Activated CD4-positive, CD25-positive, alpha-beta regulatory T cell treated with anti-CD3 and anti-CD28 coated beads, Interleukin-2, amount 50 U/mL, for 72 hours (primary cell): ENCODE measurements at places on chromosomes 1 and 21.

- DNase-seq: no peak
Measured at GRCh38 chr1:52343979-52344378, 22.0 kb downstream of the CC2D1B start.

DNA sequence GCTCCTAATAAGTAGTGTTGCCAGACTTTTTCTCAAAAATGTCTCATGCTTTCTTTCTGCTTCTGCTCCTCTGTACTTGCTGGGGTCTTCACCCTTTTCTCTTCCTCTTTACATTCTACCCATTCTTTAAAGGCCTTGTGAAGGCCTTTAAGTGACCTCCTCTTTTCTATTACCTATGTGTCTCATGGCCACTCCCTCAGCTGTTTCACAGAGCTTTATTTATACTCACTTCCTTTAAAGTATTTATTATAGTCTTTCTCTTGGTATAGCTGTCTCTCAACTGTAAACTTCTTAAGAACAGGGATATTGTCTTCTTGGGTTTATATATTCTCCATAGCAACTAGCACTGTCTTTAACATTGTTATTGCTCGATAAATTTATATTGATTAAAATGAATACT is 792 bp downstream of the GOLPH3L start:
- no peak for DNase-seq

- DNase-seq: no peak
Measured at GRCh38 chr1:198641501-198641900, 2.7 kb downstream of the PTPRC start.

- no peak for DNase-seq
Measured at GRCh38 chr1:159261721-159262494, 40.2 kb upstream of the FCER1A start.

GRCh38 chr1:32215629-32216480 is 6.3 kb downstream of the TMEM234 start:
- DNase-seq: peak; percentile 51

GRCh38 chr1:178389441-178389840 is 107.3 kb downstream of the CLEC20A start:
- no peak for DNase-seq

DNA sequence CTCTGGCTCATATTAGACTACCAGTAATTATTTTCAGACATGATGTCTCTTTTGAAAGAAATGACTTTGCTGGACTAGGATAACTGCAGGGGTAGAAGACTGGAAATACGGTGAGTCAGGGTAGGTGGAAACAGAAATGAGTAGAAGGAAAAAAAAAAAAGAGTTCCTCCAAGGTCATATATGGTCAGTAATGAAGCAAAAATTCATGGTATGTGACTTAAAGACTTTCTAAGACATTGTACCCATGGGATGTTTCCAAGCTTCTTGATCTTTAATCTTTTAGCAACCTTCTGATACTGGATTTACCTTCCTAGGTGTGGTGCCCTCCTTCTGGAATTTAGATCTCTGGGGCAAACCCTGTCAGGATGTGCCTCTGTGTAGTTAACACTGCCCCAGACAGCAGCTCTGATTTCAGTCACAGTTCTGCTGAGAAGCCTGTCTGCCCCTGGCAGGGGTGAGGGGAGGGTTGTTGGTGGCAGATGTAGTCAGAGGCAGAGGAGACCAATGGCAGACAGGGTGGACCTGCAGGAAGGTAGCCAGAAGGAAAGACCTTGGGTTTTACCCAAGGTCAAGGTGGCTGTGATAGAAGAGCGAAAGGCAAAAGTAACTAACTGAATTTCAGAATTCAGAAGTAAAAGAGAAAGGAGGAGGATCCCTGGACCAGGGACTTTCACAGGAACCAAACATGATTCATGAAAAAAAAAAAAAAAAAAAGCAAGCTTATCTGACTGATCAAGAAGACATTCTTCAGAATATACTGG is 44.1 kb upstream of the BCL10 start:
- DNase-seq: no peak

DNA sequence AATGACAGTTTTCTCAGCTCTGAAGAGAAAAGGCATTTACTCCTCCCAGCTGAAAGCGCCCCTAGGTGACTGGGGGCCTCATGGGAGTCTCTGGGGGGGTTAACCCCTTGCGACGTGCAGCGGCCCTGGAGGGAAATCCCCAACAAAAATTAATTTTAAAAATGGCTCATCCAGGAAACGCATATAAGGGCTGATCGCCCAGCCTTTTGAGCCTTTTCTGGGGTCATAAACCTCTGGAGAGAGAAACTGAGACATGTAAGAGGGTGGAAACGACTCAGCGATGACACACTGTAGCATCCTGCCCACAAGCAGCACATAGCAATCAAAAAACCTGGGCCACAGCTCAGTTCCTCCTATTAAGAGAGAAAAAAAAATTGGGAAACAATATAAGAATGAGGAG is 20.4 kb upstream of the HPDL start:
- DNase-seq: no peak

- DNase-seq: no peak
Measured at GRCh38 chr1:113931451-113931851, 2.3 kb downstream of the HIPK1 start.

GRCh38 chr1:152737997-152738396 is 19.8 kb upstream of the KPRP start:
- no peak for DNase-seq

DNA sequence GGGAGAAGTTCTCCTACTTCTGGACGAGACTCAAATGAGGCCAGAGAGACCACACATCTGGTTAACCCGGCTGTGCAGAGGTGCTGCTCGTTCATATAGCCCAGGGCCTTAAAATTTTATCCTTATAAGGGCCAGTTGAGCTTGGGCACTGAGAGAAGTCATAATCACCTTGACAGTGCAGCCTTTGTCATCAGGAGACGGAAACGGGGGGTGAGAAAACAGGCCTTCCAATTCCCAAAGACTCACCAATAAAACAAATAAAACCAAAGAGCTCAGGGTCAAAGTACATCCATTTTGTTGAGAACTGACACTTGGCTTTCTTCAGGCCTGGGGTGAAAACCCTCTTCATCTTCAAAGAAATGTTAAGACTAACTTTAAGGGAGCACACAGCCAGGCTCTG is 167.1 kb downstream of the TGFBR3 start:
- DNase-seq: no peak
